ENCODE measurements at places on chromosomes 4 and X.

- no peak for DNase-seq
These were observed 92.5 kb upstream of the ENPP6 start for GRCh38 chr4:184310171-184310567.

DNA sequence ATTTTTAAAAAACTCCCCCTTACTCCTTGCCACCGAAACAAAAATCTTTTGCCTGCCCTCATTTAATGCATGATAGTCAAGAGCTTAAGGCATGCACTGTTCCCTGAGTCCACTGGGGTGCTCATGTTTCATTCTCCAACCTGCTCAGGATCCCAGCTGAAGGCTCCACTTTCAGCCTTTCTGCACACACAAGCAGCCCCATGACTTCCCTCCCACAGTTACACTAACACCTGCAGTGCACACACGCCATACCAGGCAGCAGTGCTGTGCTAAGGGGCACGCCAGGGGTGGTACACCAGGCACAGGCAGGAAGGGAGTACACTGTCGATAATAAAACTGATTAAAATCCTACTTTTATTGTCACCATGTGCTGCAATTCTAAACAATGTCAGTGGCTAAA is 385.2 kb downstream of the BMPR1B start:
- DNase-seq = no peak

DNA sequence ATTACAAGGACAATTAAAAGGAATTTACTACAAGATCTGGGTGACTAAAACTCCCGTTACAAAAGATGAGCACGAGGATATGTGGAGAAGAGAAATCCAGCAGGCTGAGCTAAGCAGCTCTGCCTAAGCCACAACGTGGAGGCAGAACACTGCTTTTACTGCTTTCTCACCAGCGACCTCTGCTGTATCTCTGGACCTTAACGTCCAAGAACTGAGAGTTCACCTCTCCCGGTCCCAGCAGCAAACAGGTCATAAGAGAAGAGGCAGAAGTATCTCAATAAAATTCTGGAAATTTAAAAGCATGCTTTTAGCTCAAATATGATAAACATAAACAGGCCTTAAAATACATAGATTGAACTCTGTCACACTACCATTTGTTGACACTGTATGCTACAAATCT is 81.0 kb downstream of the ADGRA3 start:
- DNase-seq = no peak

DNA sequence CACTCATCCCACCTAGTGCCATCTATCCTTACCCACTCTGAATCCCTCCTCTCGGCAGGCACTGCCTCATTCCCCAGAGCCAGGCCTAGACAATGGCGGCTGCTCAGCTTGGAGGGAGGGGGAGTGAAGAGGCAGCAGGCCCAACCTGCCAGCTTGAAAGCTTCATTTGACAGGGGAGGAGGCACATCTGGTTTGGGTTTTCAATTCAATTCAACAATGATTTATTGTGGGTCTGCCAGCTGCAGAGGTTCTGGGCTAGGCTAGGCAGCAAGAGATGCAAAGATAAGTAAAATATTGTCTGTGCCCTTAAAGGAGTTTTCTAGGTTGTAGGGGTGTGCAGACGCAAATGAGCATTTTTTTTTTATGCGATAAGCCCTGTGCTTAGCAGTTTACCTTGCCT is 58.5 kb downstream of the RTL9 start:
- DNase-seq = no peak

DNA sequence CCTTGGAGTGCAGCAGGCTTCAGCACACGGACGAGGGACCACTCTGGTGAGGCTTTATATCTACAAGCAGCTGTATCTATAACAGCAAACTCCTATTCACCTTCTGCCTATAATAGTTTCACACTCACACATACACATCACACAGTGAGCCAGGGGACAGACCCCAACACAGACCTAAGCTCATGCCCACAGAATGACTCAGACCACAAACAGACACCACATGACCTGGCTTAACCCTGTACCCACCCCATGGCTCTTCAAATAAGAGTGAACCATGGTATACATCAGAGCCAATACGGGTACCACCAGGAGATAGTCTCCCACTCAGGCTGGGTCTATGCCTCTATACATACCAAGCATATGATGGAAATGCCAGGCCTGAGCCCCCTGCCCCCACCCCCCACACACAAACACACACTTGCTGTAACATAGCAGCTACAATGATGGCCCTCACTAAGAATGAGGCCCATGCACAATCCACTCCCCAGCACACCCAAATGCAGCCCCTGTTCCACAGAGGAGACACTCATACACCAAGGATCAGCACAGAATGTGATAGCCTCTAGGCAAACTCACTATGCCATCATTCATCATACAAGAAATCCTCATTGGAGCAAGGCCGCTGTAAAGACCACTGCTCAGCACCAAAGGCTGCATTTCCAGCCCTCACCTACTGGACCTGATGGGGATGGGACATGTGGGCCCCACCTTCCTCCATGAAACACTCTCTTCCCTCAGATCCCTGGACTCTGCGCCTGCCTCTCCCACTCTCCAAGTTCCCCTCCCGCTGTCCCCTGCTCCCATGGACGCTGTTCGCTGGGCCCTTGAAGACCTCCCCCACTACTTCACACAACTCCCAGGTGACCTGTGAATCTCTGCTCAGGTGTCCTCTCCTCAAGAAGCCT is 62.1 kb upstream of the XIAP start:
- no peak for DNase-seq

GRCh38 chr4:35052546-35052945 is 1191.8 kb downstream of the ARAP2 start:
- DNase-seq = peak; percentile 13

GRCh38 chrX:33138677-33139249 is 72.6 kb downstream of the DMD start:
- DNase-seq = no peak

DNA sequence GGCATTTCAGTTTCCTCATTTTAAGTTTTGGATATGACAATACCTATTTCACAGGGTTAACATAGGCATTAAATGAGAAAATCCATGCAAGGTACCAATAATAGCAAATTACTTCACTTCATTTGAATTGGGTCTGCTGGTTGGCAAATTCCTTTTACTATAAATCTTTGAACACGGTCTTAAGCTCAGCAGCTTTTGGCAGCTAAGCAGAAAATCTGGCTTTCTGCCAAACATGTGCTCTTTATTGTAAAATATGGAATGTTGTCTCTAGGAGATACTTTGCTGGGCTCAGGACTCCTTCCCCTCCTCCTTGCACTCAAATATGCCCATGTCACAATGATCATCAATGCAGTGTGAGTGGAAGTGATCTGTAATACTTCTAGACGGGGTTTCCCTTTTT is 16.8 kb upstream of the DMP1 start:
- no peak for DNase-seq

DNA sequence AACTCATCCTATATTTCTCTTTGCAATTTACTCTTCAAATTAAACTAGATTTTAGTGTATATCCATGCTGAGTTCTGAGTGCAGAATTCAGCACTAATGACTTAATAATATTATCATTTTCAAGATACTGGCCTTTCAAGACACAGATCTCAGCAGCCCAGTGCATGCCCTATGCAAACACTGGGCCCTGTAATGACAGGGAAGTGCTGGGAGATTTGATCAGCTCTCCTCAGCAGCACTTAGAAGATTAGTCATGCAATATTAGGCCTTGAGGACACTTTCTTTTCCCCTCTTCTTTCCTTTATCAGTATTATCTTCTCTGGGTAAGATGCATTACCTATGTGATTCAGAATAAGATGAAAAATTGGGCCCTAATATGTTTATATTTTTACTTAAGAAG is 207.1 kb downstream of the PPP3CA start:
- DNase-seq = no peak

- DNase-seq = no peak
These were observed 475.4 kb upstream of the HS3ST1 start for GRCh38 chr4:11904117-11904535.

DNA sequence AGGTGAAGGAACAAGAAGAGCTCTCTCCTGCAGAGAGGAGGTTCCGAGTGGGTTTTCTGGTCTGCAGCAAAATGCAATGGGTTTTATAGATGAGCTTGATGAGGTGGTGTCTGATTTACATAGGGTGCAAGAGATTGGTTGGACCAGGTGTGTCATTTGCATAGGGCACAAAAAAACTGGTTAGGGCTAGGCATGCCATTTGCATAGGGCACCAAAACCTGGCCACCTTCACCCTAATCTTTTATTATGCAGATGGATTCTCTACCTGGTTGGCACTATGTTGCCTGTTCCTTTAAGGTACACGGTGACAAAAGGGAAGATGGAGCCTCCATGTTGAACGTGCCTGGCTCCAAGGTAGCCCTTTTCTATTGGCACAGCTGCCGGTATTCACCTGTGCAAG is 94.5 kb upstream of the PRKX start:
- DNase-seq = no peak

DNA sequence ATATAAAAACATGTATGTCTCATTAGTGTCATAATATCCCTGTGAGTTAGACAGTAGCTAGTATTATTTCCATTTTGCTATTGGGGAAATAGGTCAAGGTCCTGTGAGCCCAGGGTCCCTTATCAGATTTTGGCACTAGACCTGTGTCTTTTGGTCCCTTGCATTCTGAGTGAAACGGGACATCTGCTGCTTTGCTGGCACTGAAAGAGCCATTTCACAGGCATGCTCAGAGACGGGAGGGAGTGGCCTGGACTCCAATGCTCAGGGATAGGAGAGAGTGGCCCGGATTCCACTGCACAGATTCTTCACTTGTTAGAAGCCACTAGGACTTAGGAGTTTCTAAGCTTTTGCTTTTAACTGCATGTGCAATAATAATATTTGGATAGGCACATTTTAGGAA is 177.2 kb downstream of the TSPAN5 start:
- DNase-seq = peak; percentile 49

DNA sequence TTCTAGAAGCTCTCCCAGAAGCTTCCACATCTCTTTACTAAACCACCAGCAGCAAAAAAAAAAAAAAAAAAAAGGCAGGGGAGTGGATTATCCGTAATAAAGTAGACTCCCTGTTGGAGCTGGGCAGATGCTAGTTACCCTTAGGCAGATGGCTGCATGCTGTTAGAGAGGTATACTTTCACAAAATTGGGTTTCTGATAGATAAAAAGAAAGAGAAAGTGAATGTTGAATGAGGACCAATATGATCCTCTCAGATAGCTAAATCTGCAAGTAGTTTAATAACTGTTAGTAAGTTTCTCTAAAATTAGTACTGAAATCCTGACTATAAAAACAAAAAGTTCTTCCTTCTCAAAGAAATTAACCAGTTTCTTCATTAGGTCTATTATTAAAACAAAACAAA is 195.4 kb downstream of the ANAPC10 start:
- no peak for DNase-seq

GRCh38 chrX:71492231-71493065 is 40.5 kb upstream of the OGT start:
- DNase-seq = peak; percentile 74

DNA sequence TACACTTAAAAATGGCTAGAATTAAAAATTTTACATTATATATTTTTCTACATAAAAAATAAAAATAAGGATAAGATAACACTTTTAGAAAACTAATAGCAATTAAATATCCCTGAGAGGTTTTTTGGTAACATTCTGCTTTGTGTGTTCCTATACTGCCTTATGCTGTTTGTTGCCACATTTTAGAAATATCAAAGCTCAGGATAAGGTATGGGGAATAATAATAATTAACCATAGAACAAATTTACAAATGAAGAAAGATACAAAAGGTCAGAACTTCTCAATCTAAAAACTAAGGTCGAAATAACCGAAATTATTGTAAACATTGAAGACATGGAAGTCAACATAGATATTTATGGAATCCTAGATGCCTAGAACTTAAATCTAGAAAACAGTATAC is 71.4 kb downstream of the COX7B2 start:
- DNase-seq = no peak

- DNase-seq = peak; percentile 2
These were observed 253.3 kb downstream of the NAP1L3 start for GRCh38 chrX:93420090-93420489.

DNA sequence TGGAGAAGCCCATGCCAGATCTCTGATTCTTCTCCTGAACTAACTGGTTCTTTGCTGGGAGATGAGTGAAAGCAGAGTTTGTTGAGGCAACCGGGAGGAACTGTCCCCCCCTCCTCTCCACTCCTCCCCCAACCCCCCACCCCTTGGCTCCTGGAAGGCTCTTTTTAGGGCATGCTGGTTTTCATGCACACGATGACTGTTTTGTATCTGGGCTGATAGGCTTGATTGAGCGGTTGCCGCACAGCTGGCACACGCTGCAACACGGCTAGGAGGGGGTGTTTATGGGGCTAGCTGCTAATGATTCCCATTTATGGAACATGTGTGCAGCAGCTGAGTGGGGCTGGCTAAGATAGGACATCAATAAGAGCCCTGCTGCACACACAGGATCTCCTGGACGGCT is 137.2 kb downstream of the SMIM20 start:
- DNase-seq = no peak

DNA sequence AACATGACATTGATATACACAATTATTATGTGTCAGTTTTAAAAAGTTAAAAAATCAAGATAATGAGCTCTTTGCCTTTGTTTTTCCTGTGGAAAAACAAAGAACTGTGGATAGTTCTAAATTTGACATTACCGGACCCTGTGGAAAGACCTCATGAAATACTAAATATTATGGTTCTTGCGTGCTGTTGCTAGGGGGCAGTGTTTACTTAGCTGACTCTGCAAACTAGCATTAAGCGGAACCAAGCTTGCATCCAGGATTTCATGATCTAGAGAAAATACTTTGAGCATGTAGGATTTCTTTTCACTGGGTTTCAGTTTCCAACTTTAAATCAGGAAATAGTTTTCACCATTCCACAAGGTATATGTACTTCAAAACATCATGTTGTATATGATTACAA is 33.6 kb downstream of the CLCN4 start:
- no peak for DNase-seq

- DNase-seq = no peak
These were observed 77.2 kb downstream of the FHIP1A start for GRCh38 chr4:151486168-151486567.

DNA sequence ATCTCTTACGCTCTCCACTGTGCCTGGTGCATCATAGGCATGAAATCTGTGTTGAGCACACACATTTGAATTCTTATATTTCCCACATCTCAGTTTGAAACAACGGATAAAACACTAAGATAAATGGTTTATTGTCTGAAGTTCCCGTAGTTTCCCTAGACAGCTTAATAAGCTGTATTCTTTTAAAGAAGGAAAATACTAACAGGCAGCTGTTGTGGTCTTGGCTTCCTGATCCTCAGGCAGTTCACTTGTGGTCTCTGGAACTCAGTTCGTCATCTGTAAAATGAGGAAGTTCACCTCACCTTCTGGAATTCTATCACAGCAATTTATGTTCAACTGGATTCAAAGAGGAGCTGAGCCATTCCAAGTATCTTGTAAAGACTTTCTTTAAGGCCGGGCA is 1805.6 kb upstream of the TENM3 start:
- DNase-seq = no peak

DNA sequence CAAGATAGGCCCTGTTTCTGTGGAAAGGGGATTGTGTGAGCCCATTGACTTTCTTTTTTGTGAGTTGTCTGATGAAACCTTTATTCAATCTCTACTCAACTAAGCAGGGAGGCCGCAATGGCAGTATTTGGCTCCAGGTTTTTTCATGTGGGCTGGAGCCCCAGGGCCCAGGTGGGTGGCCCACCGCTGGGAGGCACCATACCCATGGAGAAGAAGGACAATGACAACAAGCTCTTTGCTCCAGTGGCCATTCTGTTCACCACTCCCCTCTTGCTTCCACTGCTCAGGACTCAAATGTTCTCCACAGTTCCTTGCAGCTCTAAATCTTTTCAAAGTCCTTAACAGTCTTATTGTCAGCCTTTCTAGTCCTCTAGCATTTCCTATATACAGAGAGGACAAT is 54.1 kb downstream of the HOPX start:
- DNase-seq = no peak

All from pancreas (tissue), 10 donors.